ENCODE measurements at places on chromosomes 6 and 20.

DNA sequence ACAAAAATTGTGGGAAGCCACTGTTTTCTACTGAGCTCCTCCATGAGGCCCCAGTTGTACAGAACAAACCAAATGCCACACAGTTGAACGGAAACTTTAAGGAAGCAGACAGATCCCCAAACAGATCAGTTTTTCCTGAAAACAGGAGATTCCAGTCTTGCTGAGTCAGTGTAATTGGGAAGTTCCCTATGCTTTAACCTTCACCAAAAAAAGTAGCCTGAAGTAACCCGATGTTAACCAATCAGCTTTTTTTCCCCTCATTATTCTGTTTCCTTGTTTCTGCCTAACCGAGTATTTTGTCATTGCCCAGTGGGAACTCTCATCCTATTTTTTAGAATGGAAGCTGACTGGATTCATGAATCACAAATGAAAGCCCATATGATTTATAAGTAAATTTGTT lies 36.7 kb downstream of the MARCKS start:
- no peak for DNase-seq

GRCh38 chr20:57061051-57061900 lies 205.2 kb downstream of the BMP7 start:
- DNase-seq: no peak

GRCh38 chr6:20652299-20653084 lies 118.2 kb downstream of the CDKAL1 start:
- DNase-seq: no peak

GRCh38 chr20:49706630-49707091 lies 7.0 kb downstream of the B4GALT5 start:
- DNase-seq: no peak

GRCh38 chr6:126764104-126764503 lies 354.4 kb upstream of the RSPO3 start:
- DNase-seq: no peak

DNA sequence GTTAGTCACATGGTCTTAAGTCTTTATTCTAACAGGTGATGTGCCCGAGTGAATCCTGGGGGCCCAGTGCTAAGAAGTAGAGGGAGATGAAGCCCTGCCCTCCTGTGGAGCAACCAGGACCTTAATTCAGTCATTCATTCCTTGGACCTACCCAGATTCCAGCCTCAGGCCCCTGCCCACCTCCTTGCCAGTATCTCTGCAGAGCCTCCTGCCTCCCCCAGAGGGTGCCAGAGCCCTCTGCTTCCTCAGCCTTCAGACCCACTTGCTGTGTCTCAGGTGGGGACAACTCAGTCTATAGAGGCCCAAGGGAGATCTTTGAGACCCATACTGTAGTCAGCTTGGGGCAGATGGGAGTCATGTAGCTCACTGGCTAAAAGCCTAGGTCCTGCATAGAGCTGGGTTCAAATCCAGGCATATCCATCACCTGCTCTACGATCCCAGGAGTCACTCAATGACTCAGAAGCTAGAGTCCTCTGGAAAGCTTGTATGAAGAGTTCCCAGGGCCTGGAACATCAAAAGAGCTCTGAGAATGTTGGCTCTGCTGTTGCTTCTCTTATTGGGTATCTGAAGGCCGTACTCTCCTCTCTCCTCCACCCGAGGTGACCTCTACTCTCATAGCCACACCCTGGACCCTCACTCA lies 3.9 kb upstream of the SIGLEC1 start:
- peak; percentile 69 for DNase-seq

DNA sequence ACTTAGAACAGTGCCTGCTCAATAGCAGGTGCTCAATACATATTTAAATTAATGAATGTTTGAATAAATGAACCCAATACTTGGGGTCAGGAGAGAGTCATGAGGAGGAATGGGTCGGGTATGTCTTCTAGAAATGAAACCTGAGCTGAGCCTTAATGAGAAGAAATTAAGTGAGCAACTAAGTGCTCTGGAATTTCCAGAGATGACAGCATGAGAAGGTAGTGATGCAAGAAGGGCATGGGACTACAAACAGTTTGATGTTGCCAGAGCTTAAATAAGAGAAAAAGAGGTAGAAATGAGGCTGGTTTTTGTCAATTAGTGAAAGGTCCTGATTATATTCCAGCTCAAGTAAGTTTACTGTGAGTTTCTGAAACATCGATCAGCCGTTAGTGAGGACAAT lies 82.9 kb downstream of the PDE10A start:
- no peak for DNase-seq

DNA sequence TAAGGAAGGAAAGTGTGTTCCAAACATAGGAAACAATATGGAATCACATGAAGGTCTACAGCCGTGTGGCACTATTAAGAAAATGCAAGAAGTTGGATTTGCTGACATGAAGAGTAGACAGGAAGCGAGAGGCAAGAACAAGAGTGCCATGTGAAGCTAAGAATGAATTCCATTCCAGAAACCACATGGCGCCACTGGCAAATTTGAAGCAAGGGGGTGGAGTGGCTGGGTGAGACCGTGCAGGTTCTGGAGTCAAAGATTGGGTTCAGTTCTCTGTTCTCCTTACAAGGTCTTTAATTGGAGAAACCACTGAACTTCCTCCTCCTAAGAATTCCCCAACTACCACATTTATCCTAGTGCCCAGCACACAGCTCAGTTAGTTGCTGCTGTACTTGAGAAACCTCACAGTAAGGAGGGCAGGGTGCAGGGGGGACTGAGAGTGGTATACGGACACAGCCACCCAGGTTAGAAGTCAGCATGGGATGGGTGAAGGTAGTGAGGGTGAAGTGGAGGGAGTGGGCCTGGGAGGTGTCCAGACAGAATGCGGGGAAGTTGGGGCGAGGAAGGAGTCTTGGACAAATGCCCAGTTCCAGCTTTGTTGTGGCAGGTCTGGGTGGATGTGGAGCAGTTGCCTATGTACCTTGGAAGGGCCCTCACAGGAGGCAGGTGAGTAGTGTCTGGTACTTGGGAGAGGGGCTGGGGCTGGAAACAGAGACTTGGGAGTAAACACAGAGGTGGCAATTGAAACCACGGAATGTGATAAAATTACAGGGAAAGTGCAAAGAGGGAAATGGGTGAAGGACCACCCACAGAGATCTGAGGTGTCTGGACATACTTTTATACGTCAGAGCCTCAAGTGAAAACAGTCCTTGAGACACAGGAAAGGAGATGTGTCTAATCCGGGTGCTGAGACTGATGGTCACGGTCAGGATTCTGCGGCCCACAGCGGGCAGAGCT lies 14.3 kb downstream of the LYRM4 start:
- DNase-seq: no peak

DNA sequence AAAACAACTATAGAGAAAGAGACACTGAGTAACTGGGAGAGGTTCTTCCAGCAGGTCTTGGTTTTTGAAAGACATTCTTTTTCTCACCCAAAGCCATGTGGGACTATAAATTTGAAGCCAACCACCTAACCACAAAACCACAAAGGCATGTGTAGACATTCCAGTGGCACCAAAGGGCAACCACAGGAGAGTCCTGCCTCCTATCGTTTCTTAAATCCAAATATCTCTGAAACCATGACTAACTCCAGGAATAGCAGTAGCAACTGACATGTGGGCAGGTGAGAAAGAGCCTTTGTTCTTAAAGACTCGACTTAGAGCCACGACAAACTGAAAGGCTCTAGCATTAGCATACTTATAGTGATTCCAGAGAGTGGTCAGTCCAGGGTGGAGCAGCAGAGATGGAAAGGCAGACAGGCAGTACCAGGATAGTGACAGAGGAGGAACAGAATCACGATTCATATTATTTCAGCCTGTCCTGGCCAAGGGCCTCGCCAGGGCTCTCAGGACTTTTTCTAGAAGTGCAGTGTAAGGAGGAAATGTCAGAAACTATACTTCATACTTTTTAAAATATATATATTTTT lies 9.4 kb upstream of the COL9A1 start:
- DNase-seq: no peak

- no peak for DNase-seq
These were observed 219.3 kb downstream of the BCKDHB start for GRCh38 chr6:80325742-80326141.

- DNase-seq: no peak
These were observed 17.5 kb downstream of the DNMT3B start for GRCh38 chr20:32779500-32780211.

DNA sequence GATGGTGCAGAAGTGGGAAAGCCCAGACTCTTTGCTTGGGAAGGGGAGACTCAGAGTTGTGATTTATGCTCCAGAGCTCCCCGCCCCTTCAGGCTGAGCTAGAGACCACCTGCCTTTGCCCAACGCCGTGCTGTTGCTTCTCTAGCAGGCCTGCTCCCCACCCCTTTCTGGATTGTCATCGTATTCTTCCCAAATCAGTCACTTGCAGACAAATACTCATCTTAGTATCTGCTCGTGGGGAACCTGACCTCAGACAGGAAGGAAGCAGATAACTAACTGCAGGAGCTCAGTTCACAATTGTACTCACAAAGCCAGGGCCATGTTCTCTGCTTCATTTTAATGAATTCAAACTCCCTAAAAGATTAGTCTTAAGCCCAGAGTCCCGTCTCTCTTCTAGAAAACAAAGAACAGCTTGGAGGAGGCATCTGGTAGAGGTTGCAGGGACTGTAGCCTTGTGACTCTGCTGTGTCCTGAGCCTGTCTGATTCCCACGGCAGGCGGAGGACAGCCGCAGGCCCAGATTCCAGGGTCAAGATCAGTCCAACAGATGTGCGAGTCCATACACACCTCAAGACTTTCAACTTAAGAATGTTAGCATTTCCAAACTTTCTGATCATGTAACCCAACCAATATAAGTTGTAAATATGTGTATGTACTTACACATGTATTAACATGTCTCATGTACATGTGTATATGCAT lies 57.2 kb upstream of the GGTLC1 start:
- DNase-seq: peak; percentile 79

DNA sequence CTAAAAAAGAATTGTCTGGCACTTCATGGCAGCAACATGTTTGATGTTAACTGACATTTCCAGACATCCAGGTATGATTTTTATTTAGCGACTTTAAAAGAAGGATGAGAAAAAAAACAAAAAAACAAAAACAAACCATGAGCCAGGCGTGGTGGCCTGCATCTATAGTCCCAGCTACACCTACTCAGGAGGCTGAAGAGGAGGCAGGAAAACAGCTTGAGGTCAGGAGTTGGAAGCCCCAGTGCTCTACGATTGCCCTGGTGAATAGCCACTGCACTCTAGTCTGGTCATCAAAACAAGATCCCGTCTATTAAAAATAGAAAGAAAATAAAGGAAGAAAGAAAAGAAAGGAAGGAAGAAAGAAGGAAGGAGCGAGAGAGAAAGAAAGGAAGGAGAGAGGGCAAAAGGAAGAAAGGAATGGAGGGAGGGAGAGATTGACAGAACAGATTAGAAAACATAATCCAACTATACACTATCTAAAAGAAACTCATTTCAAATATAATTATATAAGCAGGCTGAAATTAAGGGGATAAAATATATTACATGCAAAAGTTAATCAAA lies 141.6 kb downstream of the TRIM27 start:
- DNase-seq: no peak

GRCh38 chr6:154526996-154527395 lies 16.5 kb upstream of the CNKSR3 start:
- no peak for DNase-seq

GRCh38 chr6:89432875-89433251 lies at the start of gene ANKRD6:
TSS of gene ANKRD6 (plus strand) at chr6:89433152. CDS start at chr6:89566977, 133,825 bp downstream.
- DNase-seq: peak; percentile 96
